EL (cell line): ENCODE measurements at places on chromosomes 16 and 17.

- DNase-seq, result no peak
Observed at GRCh38 chr17:77568540-77568939, 390.0 kb upstream of the TNRC6C start.

DNA sequence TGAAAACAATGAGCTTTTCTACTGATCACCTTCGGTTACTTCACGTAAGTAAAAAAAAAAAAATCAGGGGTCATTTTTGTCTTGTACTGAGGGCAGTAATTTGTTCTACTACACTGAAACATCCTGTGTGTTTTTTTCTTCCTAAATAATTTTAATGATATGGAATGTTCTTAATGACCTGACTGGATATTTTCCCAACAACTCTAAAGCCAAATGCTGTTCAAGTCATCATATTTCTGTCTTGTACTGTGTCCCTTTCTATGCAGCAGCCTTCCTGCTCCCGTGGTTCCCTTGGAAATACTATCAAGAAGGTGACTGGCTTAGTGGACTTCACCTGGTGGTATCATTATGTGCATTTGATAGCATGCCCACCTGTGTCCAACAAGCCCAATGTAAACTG, 10.8 kb upstream of the CDR2 start:
- DNase-seq, result no peak

- no peak for DNase-seq
Observed at GRCh38 chr17:62744259-62744658, 63.9 kb downstream of the MARCHF10 start.

DNA sequence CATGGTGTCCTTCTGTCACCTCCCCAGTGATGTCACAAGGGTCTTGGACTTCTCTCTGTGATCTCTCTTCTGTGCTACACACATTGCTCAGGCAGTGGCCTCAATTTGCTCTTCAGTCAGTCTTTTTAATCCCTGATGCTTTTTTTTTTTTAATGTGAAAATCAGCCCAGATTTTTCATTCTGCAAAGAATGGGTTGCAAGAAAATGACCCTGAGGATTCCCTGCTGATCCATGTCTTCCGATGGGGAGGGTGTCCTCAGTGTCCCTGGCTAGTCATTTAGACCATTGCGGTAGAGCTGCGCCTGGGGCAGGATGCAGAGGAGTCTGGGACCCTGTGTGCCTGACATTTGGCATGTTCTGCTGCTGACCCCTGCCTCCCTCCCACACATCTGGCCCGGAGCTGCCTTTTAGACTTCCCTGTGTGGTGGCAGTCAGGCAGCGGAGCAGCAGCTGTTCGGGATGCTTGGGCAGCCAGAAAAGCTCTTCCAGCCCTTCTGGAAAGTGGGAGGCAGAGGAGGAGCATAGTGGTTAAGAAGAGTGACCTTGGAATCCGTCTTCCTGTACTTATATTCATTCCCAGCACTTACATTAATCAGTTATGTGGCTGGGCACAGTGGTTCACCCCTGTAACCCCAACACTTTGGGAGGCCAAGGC, 12.3 kb downstream of the GPT2 start:
- no peak for DNase-seq

GRCh38 chr16:66551788-66552285, 539 bp upstream of the CKLF start:
- peak; percentile 15 for DNase-seq

DNA sequence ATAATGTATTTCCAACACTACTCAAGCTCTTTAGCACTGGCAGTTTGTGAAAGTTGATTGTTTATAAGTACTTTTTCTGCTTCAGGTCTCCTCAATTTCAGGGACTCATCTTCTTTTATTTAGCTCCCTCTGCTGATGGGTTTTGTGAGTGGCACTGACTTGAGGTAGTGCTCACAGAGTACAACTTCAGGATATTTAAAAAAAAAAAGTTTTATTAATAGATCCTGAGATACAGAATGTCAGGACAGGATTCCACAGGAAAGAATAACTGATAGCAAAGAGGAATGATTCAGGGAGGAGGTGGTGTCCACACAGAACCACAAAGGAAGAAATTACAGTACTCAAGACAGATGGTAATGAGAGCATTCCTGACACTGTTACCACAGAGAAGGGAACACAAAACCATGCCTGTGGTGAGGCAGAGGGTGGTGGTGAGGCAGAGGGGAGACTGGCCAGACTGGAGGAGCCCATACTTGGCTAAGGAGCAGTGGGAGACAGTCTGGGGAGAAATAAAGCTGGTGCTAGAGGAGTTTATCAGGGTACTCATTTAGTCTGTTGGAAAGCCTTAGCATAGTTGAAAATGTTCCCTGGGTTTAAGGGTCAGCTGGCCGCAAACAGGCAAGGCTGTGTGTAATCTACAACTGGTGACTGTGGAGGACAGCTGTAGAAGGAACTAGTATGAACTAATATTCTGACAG, 63.7 kb downstream of the SPAG9 start:
- DNase-seq, result peak; percentile 89

GRCh38 chr17:17942846-17943245, 29.4 kb downstream of the TOM1L2 start:
- peak; percentile 67 for DNase-seq

DNA sequence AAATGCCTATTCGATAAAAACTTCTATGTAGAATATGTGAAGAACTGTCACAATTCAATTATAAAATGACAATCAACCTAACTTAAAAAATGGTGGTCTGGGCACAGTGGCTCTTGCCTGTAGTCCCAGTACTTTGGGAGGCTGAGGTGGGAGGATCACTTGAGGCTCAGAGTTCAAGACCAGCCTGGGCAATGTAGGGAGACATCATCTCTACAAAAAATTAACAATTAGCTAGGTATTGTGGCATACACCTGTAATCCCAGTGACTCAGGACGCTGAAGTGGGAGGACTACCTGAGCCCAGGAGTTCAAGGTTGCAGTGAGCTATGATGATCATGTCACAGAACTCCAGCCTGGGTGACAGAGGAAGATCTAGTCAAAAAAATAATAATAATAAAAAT, 18.6 kb upstream of the METTL9 start:
- no peak for DNase-seq

DNA sequence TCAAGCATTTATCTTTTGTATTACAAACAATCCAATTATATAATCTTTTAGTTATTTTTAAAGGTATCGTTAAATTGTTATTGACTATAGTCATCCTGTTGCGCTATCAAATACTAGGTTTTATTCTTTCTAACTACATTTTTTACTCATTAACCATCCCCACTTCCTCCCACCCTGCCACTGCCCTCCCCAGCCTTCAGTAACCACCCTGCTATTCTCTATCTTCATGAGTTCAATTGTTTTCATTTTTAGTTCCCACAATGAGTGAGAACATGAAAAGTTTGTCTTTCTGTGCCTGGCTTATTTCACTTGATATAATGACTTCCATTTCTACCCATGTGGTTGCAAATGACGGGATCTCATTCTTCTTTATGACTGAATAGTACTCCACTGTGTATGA, 94.1 kb upstream of the MYOCD start:
- DNase-seq, result peak; percentile 19

DNA sequence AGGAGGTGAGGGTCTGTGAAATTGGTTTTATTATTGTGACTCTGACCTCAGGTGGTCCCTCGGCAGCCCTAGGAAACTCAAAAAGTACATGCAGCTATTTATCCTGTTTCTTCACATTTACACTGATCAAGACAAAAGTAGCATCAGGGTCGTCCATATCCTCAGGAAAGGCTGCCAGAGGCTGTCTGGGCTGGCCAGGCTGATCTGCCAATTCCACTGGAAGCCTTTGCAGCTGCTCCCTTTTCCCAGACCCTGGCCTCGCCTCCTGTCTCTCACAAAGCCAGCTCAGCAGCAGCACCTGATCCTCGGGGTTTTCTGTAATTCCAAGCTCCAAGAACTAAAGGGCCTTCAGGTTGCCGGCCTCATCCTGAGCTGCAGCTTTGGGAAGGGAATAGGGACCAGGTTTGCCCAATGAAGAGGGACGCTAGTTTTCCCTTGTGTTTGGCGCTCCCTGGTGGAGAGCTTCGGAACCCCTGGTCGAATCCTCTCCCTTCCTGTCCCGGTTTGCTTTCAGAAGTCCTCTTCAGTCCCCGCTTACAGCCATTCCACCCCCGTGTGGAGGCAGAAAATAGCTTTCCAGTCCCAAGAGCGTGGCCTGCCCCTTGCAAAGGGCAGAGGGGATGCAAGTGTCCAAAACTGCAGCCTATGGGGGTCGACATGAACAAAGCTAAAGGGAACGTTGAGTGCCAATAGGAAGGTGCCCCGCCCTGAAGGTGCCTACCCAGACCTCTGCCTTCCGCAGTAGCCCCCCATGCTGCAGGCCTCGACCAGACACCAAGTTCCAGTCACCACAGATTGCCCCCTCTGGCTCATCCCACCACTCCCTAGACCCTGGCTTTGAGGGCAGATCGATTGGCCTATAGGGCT, 13.4 kb downstream of the MFSD6L start:
- DNase-seq, result peak; percentile 68

- no peak for DNase-seq
Observed at GRCh38 chr17:37829592-37830123, 84.8 kb upstream of the HNF1B start.

- DNase-seq, result peak; percentile 29
Observed at GRCh38 chr16:14289692-14290340, 218.7 kb downstream of the MRTFB start.

GRCh38 chr17:74601944-74602572, 10.0 kb upstream of the CD300LD start:
- peak; percentile 23 for DNase-seq

GRCh38 chr17:48551214-48551555, 6.3 kb upstream of the HOXB2 start:
- no peak for DNase-seq
